ENCODE measurements at places on chromosomes 7 and 10.
A peak's percentile ranks its signal among the peaks of the same experiment; 100 is the strongest.

DNA sequence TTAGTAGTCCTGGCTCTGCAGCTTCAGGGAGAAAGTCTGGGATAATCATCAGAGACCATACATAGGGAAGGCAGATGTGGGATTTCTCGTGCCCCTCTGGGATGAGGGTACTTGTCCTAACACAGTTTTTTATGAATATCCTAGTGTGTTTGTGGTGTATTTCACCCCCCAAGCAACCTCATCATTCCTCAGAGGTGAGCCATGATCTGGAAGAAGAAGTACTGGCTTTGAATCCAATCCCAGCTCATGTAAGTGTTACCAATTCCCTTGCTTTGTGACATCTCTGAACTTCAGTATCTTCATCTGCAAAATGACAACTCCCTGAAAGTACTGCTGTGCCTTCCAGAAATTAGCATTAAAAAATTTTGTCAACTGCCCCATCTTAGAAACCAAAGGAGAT lies 347.5 kb upstream of the ZMIZ1 start:
- no peak for DNase-seq

GRCh38 chr10:62381385-62382102 lies 7.4 kb downstream of the ZNF365 start:
- DNase-seq = no peak

- no peak for DNase-seq
Observed at GRCh38 chr7:20030417-20030816, 186.8 kb downstream of the MACC1 start.

DNA sequence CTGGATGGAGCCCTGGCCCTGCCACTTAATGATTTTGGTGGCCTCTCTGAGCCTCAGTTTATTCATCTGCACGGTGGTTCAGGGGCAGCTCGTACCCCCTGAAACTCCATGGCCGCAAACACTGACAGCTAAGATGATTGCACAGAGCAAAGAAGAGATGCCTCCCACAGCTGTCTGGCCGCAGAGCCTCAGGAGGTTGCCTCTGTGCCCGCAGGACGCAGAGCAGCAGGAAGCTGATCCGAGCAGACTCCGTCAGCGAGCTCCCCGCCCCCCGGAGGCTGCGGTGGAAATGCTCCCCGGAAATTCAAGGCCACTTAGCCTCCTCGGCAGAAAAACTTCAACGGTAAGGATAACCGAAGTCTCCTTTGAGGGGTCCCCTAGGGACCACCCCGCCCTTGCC lies 30.2 kb upstream of the C10orf53 start:
- no peak for DNase-seq

- DNase-seq = peak; percentile 23
Observed at GRCh38 chr7:146090023-146090645, 26.5 kb upstream of the CNTNAP2 start.

GRCh38 chr7:53398566-53398965 lies 363.1 kb downstream of the POM121L12 start:
- peak; percentile 89 for DNase-seq

GRCh38 chr7:6409944-6410693 lies 37.6 kb downstream of the DAGLB start:
- DNase-seq = no peak

- DNase-seq = no peak
Observed at GRCh38 chr10:29344073-29344820, 55.4 kb downstream of the LYZL1 start.

DNA sequence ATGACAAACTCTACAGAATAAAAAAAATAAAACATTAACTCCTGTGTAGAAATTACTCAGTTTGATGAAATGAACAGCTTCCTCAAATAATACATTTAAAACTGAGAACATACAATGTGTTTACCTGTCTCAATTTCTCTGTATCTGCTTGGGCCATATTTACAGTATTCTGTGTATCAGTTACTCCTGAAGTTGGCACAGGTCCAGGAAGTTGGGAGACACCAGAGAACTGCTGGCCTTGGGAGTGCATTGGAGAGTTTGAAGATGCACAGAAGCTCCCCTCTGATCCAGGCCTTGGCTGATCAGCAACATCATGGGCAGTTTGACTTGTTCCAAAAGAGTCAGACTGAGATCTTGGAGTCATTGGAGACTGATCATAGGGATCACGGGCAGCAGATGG lies 155.1 kb downstream of the GALNT11 start:
- no peak for DNase-seq

DNA sequence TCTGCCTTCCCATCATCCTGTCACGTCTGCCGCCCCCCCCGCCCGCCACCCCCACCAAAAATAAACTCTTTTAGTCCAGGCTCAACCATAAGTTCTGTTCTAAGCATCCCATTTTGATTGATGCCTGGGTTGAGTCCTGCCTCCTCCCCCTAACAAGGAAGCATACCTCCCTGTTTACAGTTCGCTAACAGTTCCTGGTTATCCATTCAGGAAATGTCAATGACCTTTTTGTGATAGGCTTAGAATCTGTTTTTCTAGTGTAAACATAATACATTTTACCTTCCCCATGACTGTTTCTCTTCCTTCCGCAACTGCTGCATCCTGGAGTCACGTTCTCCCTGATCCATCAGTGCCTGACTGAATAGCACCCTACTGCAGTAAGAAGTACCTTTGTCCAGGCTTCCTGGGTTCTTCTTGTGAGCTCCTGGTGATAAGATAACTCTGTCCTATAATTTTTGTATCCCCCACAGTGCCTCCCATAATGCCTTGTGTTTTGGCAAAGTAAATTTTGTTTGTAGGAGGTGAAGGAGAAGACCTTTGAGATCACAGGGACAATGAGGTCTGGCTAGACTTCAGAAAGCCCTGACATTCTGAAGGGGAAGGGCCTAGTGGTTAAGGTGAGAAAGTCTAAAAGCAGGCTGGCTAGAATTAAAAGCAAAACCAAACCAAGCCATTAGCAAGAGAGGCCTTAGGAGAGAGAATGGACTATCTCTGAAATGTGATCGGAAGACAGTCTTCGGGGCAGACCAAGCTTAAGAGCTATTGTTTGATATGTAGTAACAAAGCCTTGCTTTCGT lies 7.3 kb downstream of the AGFG2 start:
- peak; percentile 79 for DNase-seq

GRCh38 chr10:33876584-33877400 lies 542.3 kb upstream of the NRP1 start:
- DNase-seq = no peak

DNA sequence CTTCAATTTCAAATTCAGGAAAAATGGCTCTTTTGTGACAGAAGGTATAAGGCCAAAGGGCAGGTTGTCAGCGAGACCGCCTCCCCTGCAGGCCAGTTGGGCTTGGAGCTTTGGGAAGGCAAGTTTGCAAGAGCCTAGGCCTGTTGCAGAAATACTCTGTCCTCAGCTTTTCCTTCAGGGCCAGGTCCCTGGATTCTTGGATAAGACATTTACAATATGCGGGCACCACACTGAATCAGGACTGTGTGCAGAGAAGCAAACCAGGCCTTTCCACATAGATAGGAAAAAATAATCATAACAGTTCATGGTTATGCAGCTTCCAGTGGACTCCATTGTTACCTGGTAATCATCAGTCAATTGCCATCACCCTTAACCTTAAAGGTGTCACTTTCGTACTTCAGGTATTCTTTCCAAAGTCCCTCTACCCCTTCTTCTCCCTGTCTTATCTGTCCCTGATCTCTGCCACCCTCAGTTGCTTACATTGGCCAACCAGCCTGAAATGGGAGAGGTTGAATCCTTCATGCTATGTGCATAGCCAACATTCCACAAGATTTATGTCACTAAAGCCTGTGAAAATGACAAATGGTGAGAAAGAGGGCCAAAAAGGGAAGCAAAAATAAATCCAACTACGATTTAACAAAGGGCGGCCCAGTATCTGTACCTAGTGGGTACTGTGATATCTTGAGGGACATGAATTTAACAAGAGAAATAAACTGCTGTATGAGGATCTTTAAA lies 304.5 kb upstream of the NFE2L3 start:
- DNase-seq = peak; percentile 87

GRCh38 chr10:44864637-44865288 lies 46.4 kb upstream of the TMEM72 start:
- peak; percentile 82 for DNase-seq

DNA sequence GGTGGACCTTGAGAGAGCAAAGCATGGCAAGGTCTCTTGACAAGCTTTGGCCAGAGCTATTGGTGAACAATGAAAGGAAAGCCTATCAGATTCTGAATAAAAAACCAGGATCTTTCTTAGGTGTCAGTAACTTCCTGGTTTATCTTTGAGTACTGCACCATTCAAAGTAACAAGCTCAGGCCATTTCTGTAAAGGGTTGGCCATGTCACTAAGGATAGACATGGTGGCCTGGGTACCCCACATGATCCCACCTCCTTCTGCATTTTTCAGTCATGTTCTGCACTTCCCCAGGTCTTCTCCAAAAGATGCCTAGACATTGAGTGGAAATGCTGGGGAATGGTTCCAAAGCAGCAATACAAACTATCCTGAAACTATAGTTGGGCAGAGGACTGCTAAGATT lies 242.0 kb downstream of the ARHGAP12 start:
- DNase-seq = no peak

- no peak for DNase-seq
Observed at GRCh38 chr7:145431834-145432233, 596.0 kb upstream of the TPK1 start.

GRCh38 chr7:157032128-157032527 lies 21.7 kb upstream of the MNX1 start:
- DNase-seq = no peak

DNA sequence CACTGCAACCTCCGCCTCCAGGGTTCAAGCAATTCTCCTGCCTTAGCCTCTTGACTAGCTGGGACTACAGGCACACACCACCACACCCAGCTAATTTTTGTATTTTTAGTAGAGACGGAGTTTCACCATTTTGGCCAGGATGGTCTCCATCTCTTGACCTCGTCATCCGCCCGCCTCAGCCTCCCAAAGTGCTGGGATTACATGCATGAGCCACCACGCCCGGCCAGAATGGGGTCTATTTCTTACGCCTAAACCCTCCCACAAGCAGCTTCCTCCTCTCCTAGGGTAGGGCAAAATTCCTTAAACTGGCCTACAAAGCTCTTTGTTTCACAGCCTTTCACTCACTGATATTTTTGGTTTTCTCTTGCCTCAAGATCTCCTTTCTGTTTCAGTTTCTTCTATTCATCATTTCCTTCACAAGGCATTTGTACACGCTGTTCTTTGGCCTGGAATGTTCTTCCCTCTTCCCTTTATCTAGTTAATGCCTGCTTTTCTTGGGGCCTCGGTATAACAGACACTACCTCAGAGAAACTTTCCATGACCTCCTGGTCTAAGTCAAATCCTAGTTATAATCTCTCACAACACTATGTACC lies 6.7 kb downstream of the CPEB3 start:
- no peak for DNase-seq

GRCh38 chr10:70615211-70615610 lies 12.7 kb upstream of the PRF1 start:
- no peak for DNase-seq

GRCh38 chr7:77697535-77697831 lies 1.2 kb downstream of the RSBN1L start:
- no peak for DNase-seq

DNA sequence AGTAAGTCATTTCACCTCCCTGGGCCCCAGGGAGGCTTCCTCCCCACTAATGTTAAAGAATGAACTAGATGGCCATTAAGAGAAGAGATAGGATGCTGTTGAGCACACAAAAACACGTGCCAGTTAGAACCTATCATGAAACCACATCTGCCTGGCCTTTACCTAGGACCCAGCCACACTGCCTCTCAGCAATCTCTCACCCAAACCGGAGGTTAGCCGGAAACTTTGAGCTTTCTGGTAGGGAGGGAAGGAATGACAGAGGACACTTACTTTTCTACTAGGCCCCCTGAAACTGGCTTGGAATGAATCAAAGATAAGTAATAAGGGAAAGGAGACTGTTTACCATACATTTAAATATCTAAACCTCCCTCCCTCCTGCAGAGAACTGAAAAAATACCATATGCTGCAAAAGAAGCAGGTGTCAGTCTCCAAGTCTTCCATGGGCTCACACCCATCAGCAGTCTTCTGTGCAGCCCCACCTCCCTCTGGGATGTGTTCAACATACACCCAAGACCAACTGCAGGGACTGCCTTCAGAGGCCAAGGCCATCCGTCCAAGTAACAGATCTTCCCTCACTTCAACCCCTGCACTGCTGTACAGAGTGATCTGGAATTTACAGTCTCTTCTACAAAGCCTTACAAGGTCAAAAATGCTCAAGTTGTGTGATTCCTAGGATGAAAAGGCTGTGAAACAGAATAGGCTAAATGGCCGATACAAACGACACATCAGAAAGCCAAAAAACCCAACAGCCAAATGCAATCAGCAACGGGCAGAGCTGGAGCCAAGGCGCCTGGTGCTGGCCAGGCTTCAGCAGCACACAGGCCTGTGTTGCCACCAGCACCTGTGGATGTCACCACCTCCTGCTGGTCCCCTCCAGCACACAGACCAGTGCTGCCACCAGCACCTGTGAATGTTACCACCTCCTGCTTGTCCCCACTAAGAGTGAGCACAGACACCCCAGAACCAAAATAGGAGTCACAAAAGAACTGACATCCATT lies 42.4 kb downstream of the SORBS1 start:
- DNase-seq = no peak

- DNase-seq = peak; percentile 42
Observed at GRCh38 chr7:95871075-95871848, 98.9 kb downstream of the DYNC1I1 start.

DNA sequence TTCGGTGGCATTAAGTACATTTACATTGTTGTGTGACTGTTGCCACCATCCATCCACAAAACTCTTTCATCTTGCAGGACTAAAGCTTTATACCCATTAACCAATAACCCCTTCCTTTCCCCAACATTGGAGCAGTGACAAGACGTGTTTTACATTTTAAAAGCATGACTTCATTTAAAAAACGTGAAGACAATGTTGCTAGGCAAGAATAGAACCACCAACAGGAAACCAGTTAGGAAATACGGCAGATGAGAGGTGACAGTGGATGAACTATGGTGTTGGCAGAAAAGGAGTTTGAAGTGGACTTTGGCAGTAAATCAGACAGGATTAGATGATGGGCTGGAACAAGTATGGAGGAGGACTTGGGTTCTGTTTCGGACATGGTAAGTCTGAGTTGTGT lies 17.0 kb downstream of the TMEM236 start:
- DNase-seq = peak; percentile 26

- DNase-seq = no peak
Observed at GRCh38 chr10:131851346-131851745, 49.5 kb upstream of the PPP2R2D start.

- DNase-seq = no peak
Observed at GRCh38 chr10:30902621-30903396, 128.9 kb downstream of the ZNF438 start.

GRCh38 chr10:125538947-125539731 lies 143.8 kb downstream of the TEX36 start:
- DNase-seq = peak; percentile 4

- no peak for DNase-seq
Observed at GRCh38 chr7:151313857-151314256, 27.8 kb upstream of the NUB1 start.

- no peak for DNase-seq
Observed at GRCh38 chr10:45261946-45262345, 53.5 kb downstream of the OR13A1 start.

- no peak for DNase-seq
Observed at GRCh38 chr7:39336442-39336841, 229.8 kb upstream of the YAE1 start.

DNA sequence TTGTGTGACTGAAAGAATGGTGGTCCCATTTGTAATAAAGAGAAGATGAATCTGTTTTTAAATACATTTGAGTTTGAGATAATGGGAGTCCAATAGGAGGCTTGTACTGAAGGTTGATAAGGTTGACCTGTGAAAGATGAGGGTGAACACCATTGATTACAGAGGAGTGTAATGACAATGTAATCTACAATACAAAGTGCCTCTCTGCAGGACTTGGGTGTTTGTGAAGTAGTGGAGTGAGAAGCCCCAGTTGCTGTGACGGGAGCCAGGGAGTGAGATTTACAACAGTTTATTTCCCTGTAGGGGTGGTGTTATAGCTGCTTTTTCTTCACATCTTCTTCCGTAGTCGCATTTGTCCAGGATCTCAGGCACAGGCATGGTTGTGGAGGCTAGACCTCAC lies 189.9 kb downstream of the EXOC4 start:
- DNase-seq = no peak

Data from Caki2 (cell line).